Nucleus accumbens (tissue), 56 donors: ENCODE measurements at places on chromosomes 12 and 14.

DNA sequence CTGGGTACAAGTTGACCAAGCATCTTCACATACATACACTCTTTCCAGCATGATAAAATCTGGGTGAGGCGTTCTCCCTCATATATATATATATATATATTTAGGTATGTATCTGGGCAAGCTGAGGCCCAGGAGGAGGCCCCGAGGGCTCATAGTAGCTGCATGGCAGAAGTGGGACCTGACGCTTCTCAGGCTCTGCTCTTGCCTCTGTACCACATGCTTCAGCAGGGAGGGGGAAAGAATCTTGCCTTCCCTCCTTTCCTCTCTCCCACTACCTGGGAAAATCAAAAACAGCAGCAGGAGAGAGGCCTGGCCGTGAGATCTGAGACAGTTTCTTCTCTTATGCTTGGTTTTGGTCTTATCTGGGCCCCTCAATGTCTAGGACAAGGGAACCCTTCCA, 9.2 kb downstream of the PPP1R1A start:
- no peak for DNase-seq

DNA sequence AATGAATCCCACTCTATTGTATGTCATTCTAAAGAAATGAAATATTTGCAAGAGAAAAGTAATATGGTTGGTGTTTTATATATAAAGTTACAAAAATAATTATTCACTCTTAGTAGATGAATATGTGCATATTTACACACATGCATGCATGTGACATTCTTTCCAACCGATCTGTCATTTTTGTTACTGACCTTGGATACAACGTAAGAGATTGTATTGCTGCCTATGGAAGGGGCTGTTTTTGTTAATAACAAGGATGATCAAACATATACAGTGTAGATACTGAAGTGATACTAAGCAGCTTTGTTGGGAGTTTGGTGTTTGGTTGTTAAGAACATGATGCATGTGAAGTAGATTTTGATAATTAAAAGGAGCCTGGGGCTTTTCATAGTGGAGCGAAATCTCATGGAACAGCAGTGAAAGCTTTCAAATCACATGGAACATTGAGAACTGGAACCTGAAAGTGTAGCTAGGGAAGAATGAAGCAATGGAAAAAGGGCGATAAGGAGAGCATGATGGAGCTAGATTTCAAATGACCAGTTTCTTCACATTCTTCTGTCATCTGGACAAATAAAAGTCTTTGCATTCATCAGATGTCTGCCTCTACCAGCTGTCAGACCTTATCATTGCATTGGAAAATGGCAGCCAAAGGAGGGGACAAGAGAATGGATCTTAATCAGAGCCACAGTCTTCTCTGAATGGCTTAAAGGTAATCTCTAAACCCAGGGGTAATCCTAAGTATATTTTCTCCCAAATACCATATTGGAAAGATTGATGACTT, 10.0 kb downstream of the BORCS5 start:
- DNase-seq, result no peak

- no peak for DNase-seq
Observed at GRCh38 chr12:68638721-68639395, 28.2 kb downstream of the RAP1B start.

- DNase-seq, result no peak
Observed at GRCh38 chr12:93059925-93060665, 131.0 kb upstream of the EEA1 start.

DNA sequence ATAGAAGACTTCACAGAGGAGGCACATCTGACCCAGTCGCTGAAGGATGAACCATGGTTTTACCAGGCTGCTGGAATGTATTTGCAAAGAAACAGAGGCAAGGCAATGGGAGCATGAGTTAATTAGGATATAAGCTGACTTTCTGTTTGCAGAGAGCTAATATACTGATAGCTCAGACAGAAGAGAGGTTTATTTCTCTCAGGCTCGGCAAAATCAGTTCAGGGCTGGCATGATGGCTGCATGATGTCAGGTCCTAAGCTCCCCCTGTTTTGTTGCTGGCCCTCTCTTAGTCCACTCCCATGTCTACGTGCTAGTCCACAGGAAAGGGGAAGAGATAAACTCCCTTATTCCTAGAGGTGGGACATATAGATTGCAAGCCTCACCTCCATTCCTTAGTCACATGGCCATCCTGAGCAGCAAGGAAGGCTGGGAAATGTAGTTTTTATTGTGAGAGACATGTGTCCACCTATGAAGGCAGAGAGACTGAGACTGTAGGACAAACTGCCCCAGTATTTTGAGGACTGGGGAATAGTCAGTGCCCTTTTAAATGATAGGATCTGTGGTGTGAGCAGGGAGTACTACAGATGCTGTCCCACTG, 224.5 kb downstream of the VRK1 start:
- DNase-seq, result no peak

DNA sequence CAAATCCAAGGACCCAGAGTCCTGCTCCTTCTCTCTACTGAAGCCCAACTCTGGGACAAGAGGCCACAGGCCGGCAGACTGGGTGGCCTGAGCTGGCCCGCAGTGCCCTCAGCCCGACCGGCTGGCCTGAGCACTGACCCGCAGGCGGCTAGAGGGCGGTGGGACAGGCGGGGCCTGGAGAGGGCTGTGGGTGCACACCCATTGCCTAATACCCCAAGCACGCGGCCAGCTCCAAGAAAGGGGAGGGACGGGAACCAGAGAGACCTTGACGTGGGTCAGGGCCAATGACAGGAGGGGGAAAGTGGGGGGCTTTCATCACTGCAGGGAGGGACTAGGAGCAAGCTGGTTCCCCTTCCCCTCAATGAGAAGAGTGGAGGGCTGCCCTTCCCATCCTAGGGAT, 2.0 kb upstream of the WNT10B start:
- DNase-seq, result no peak

DNA sequence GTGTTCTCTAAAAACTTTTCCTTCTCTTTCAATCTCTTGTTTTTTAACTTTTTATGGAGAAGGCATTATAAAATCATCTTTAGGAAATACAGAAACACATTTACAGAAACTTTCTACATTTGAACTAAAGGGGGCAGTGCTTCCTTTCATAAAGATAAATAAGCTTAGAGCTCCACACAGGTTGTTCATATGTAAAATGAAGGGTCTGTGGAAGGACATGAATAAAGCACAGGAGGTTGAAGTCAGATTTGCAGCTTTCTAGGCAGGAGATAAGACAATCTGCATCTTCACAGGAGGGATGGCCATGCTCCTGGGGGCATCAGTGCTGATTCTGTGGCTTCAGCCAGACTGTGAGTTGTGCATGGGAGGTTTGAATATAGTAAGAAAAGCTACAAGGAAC, 426.0 kb downstream of the DAD1 start:
- no peak for DNase-seq

DNA sequence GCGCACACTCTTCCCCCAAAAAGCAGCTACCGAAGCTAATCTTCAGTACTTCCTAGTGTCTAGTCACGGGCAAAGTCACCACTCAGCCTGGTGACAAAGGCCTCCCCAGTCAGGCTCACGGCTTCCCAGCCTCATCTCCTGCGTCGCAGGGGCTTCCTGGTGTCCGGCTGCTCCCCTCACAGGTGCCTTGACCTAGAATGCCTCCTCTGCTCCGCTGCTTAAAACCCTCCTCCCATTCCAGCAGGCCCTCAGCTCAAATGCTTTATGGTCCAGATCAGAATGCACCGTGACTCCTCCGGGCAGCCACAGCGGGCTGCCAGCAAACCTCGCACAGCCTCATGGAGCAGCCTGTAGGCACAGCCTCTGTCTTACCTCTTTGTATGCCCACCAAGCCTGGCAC, 53.1 kb downstream of the PRIMA1 start:
- DNase-seq, result no peak

- no peak for DNase-seq
Observed at GRCh38 chr12:66453120-66453519, 150.8 kb downstream of the HELB start.

- DNase-seq, result no peak
Observed at GRCh38 chr12:68499616-68500015, 111.1 kb upstream of the RAP1B start.

GRCh38 chr12:3266638-3267037, 189.5 kb downstream of the TSPAN9 start:
- no peak for DNase-seq

DNA sequence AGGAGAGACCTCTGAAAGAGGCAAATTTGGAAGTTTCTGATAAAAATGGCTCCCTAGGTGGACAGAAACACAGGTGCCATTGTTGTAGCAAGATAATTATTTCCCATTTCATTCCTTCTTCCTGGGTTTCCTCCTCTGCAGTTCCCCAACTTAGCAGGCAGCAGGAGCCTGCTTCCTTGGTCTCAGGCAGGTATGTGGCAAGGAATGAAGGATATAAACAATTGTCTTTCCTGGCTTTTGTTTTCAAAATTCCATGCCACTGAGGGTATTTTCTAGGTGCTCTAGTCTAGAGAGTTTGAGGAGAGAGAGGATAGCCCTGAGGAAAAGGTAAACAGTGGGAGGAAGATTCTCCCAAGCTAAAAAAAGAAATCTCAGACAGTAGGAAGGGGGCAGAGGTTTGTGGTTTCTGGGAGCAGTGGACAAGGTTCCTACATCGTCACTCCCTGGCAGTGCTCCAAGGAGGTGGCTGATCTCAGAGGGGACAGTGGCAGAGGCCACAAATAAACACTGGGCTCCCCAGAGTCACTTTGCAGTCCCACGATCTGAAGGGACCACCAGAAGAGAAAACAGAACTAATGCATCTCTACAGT, 82.6 kb upstream of the IGF1 start:
- no peak for DNase-seq

- no peak for DNase-seq
Observed at GRCh38 chr12:95318071-95318545, 100.5 kb downstream of the VEZT start.

GRCh38 chr14:101058571-101058970, 155.0 kb upstream of the RTL1 start:
- DNase-seq, result no peak

DNA sequence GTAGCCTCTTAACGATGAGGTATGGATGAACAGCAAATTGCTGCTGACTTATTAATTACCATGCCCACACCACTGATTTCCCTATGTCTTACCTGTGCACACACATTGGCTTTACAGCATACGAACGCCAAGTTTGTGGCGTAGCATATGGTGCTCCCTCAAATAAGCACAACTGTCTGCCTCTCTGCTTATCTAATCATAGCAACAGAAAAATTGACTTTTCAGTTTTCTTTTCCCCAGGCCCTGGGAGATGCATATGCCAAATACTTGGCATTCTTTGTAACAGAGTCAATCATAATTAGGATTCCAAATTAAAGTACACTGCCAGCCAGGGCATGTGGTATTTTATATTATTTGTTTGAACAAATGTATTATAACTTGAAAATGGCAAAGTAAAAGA, 625.5 kb downstream of the DIO2 start:
- DNase-seq, result no peak

GRCh38 chr12:68374307-68374982, 42.3 kb upstream of the MDM1 start:
- DNase-seq, result no peak

DNA sequence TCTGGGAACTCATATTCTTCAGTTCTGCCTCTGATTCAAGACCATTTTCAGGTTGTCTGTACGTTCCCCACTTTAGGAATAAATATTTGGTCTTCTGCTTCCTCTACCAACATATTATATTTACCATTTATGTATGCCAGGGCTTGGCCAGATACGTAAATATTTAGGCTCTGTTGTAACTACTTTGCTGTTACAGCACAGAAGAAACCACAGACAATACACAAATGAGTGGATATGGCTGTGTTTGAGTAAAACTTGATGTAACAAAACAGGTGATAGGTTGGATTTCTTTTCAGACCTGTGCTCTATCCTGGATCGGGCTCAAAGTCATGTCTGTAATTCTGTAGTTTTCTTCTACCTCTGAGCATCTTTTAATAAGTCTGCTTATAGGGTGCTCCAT, 37.5 kb downstream of the RAP1B start:
- DNase-seq, result no peak

- no peak for DNase-seq
Observed at GRCh38 chr12:6341417-6342139, at the start of gene TNFRSF1A. TNFRSF1A (minus strand) TSS chr12:6342076; CDS start chr12:6341814, 262 bp downstream.

GRCh38 chr12:131352296-131352900, 358.5 kb upstream of the SFSWAP start:
- DNase-seq, result no peak

GRCh38 chr12:85821759-85822158, 14.4 kb downstream of the RASSF9 start:
- no peak for DNase-seq

GRCh38 chr12:57905812-57906475, 35.4 kb upstream of the ATP23 start:
- DNase-seq, result no peak

- no peak for DNase-seq
Observed at GRCh38 chr12:124763594-124763979, 100.1 kb downstream of the SCARB1 start.

- DNase-seq, result no peak
Observed at GRCh38 chr12:55788546-55788945, 29.0 kb downstream of the SARNP start.
